ENCODE measurements at places on chromosomes 4 and X.

- DNase-seq, result peak; percentile 42
These were observed 137.4 kb downstream of the DKK2 start for GRCh38 chr4:106898621-106899230.

GRCh38 chrX:24014388-24015018 lies 12.5 kb downstream of the KLHL15 start:
- DNase-seq, result no peak

GRCh38 chr4:150176547-150176946 lies 98.3 kb downstream of the DCLK2 start:
- DNase-seq, result no peak

GRCh38 chr4:187811591-187811990 lies 184.0 kb upstream of the ZFP42 start:
- no peak for DNase-seq

- DNase-seq, result peak; percentile 30
These were observed 120.5 kb downstream of the ENPP6 start for GRCh38 chr4:184097241-184097605.

- no peak for DNase-seq
These were observed 91.7 kb downstream of the GC start for GRCh38 chr4:71692198-71692597.

DNA sequence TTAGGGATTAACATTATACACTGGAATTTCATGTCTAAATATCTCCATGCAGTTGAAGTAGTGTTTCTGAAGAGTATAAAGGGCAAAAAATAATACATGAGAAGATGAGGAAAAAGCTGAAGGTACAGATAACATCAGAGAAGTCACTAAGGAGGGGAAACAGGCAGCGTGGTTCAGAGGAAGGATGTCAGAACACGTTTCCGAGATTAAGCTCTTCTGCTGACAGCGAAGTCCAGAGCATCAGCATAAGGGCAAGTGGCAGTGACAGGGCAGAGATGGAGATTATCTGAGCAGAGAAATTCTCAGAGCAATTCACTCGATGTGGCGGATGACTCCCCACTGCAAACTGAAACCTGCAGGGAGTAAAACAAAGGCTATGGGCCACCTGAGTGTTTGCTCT lies 443.2 kb upstream of the FRG1 start:
- DNase-seq, result no peak

- DNase-seq, result no peak
These were observed 612.2 kb downstream of the IQCM start for GRCh38 chr4:149203256-149204001.

DNA sequence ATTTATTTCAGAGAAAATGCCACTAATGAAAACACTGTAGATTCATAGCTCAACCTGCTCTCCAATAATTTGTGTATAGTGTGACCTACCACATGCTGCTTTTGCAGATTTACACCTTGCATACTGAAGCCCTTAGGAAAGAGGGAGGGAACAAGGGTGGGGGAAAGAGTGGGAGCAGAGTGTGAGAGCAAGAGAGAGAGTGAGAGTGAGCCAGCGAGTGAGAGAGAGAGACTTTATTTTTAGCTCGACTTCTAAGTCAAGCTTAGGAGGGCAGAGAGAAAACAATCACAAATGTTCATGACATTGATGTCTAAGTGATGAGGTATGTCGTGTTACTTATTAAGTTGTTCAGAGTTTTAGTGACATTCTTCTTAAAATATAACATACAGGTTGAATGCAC lies 112.5 kb upstream of the HAND2 start:
- no peak for DNase-seq
